ENCODE measurements at places on chromosomes 3 and 15.

DNA sequence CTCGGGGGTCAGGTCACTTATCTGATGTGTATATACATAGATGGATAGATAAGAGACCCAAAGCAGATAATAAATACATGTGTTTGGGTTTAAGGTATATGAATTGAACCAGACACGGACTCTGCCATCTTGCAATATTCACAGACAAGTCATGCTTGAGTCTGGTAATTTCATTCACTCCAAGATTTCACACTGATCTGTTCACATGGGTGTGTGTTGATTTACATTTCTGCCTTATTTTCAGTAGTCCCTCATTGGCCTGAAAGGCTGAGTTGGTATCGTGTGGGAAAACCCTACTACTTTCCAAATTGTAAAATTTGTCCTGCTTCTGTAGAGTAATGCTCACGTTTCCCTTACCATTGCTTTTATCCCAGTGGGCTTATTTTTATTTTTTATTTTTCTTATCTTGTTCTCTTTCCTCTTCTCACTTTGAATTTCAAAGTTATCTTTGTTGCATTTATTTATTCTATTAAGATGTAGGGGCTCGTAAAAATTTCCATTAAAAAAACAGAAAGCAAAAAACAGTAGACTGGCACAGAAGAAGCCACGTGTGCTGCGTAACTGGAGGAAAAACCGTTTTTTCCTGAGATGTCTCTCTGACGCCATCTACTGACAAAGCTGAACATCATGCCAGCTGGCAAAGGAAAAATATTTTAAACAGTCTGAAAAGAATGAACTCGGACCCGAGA is 10.8 kb upstream of the MFSD1 start:
- DNase-seq, result no peak

GRCh38 chr3:17033516-17034168 is 148.9 kb downstream of the PLCL2 start:
- DNase-seq, result no peak

- DNase-seq, result no peak
Observed at GRCh38 chr3:136042608-136043221, 77.2 kb downstream of the PPP2R3A start.

- DNase-seq, result no peak
Observed at GRCh38 chr3:133821767-133822638, 16.4 kb downstream of the SRPRB start.

DNA sequence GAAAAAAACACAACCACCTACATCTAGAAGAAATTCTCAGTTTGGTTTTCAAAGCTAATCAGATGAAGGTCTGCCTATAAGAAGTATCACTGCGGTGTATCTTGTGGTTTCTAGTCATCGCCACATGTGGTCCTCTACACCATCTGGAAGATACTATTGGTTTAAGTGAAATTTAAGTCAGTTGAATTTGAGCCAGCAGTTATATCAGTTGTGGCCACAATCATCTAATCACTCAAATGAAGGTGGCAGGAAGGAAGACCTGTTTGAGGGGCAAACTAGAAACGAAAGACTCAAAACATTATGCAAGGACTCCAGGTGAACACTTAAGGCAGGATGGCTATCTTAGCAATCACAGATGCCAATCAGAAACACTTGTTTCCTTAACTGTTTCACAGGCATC is 48.7 kb downstream of the ETV5 start:
- DNase-seq, result no peak

- DNase-seq, result no peak
Observed at GRCh38 chr3:182711261-182711683, 82.0 kb upstream of the ATP11B start.

Measured in chondrocyte (in vitro differentiated cells).